Thyroid gland (tissue), 4 donors: ENCODE measurements at places on chromosomes 6 and 20. TPM values are rescaled to one million over a fixed set of nuclear protein-coding genes. Genes with fewer than 3 reads are reported as not detected.
A peak's percentile ranks its signal among the peaks of the same experiment; 100 is the strongest.

HACE1 gene
- total RNA-seq, result 20.4 TPM

CD109 gene
- 2.2 TPM for total RNA-seq

ISM1 gene
- total RNA-seq, result 77.5 TPM

DCDC2 gene
- 12.5 TPM for total RNA-seq

CTCFL gene
- 0.46 TPM for total RNA-seq

FAXC gene
- 1.4 TPM for total RNA-seq

NMBR gene
- total RNA-seq, result not detected

PRRT1 gene
- total RNA-seq, result 0.49 TPM

ORC3 gene
- total RNA-seq, result 23.6 TPM

DNA sequence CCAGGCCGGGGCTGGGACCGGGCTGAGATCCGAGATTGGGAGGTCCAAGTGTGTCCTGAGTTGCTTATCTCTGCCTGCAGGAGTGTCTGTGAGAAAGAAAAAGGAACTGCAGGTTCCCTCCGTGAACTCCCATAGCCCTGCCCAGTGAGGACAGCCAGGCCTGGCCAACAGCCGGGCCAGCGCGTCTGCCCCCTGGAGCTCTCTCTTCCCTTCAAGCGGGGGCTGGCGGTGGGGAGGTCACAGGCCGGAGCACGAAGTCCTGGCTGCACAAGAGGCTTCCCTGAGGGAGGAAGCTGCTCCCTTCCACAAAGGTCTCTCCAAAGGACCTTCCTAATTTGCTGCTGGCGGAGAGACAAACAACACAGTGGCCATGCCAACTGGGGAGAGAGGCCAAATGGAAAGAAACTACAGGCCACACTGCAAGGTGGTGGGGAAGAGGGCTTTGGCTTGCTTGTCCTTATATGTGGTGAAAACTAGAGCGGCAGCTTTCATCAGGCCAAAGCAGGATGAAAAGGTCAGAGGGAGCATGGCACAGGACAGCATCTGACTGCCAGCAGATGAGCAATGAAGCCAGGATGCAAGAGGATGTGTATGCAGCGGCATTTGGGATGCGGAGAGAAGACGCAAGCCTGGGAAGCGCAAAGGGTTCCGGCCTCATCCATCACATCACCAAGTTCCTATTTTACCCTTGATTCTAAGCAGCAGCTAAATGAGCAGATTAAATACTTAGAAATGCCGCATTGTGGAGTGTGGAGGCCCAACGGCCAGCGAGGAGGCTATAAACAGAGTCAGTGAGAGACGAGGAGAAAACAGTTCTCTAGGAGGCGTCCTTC lies 260.0 kb downstream of the ERMARD start:
- DNase-seq, result peak; percentile 32

DNA sequence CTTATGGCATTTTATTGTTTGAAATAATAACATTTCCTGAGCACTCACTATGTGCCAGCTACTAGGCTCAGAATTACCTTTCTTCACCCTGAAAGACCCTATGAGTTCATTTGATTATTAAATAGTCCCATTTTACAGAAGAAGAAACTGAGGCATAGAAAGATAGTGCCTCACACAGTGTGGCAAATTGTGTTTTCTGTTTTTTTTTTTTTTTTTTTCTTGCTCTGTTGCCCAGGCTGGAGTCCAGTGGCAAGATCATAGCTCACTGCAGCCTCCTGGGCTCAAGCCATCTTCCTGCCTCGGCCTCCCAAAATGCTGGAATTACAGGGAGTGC lies 59.7 kb upstream of the PTPN1 start:
- no peak for DNase-seq

DNA sequence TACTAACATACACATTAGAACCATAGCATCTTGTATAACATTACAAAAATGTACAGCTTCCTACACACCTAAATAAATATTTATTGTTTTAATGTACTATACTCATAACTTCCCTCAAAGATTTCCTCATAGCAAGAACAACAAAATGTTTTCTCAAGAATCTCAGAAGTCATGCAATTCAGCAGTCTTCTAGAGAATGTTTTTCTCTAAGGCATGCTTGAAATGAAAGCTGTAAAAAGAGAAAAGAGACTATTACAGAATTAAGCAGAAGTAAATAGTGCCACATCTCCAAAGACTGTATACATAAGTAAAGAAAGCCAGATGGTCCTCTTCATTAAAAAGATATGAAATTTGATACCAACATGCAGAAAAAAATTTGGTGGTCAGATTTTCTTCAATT lies 672.2 kb downstream of the EPM2A start:
- no peak for DNase-seq

DNA sequence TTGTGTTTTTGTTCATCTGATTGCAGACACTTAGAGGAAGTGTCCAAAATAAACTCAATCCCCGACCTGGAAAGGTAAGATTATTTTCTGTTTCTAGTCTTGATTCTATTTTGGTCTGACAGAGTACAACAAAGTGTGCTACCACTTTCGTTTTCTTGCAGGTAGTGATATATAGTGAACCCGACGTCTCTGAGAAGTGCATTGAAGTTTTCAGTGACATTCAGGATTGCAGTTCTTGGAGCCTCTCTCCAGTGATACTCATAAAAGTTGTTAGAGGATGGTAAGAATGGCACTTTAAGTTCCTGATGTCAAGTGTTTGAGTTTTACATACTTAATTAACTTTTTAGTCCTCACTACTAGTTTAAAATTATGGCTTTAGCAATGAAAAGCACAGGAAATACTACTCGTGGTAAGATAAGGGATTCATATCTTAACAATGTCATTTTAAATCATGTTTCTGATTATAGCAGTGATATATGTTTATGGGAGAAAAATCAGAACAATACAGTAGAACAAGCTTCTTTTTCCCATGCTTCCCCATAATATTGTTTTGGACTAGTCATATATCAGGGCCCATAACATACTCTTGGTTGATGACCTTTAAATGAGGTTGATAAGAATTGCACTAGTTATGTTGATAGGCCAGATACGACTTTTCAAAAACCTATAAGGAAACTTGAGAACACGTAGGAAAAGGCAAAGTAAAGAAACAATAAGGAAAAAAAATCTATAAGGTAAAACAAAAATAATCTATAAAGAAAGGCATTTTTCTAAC lies 104.0 kb downstream of the RTN4IP1 start:
- DNase-seq, result no peak

DNA sequence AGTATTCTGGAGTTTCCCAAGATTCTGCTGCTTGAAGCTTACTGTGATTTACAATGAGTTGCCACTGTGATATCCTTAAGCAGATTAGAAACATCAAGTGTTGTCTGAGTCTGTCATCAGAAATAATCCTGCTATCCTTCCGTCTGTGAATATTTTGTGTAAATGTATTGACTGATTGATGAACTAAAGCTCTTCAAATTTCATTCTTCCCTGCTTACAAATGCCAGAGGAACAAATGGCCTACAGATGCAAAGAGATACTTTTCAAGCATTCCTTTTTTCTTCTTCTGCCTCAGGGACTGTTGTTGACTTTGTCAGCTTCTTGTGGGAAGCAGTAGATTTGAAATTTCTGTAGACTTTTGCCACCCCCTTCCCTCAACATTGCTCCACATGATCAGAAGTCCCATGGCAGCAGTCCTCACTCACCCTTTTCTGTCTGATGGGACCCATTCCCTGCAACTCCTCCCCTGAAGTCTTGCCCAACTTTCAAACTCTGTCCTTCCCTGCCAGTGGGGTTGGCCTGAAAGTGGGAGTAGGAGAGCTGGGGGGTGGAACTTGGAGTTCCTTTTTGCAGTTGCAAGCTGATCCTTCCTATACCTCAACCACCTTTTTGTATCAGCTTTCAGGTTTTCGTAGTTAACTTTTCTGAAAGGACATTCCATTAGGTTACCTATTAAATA lies 38.5 kb upstream of the MLIP start:
- no peak for DNase-seq

DNA sequence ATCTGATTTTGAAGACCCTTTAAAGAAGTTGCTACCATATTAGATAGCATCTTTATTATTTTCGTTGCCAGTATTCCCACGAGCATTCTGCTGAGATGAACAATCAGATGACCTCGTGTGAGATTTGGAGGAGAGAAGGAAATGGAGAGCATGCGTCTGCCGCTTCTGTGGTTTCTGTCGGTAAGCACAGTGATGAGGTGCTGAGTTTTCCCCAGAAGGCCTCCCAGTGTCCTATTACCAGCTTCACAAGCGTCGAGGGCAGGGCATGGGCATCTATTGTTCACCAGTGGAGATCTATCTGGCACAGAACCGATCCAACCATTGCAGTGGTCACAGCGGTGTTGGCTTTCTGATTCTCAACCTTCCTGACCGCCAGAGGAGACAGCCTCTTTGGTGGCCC lies 29.4 kb downstream of the TRAF3IP2 start:
- DNase-seq, result no peak

GRCh38 chr20:61118429-61119224 lies 133.4 kb upstream of the CDH4 start:
- DNase-seq, result no peak

- no peak for DNase-seq
Observed at GRCh38 chr6:160117137-160117536, 4.5 kb upstream of the SLC22A1 start.

DNA sequence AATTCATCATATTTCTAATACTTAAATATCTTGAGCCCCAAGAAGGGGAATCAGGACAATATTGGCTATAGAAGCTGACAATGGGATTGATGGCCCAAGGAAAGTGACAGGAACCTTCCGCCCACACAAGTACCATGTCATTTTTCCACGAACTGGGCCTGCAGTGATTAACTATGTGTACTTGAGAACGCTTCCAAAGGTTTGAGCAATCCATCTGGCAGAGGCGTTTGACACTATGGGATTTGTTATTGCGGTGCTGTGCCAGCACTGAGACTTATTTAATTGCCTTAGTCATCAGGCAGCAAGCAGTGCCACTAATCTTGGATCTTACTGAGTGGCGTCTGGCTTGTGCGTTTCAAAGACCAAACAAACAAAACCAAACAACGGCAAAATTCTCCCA lies 135.6 kb upstream of the UST start:
- DNase-seq, result peak; percentile 32

DNA sequence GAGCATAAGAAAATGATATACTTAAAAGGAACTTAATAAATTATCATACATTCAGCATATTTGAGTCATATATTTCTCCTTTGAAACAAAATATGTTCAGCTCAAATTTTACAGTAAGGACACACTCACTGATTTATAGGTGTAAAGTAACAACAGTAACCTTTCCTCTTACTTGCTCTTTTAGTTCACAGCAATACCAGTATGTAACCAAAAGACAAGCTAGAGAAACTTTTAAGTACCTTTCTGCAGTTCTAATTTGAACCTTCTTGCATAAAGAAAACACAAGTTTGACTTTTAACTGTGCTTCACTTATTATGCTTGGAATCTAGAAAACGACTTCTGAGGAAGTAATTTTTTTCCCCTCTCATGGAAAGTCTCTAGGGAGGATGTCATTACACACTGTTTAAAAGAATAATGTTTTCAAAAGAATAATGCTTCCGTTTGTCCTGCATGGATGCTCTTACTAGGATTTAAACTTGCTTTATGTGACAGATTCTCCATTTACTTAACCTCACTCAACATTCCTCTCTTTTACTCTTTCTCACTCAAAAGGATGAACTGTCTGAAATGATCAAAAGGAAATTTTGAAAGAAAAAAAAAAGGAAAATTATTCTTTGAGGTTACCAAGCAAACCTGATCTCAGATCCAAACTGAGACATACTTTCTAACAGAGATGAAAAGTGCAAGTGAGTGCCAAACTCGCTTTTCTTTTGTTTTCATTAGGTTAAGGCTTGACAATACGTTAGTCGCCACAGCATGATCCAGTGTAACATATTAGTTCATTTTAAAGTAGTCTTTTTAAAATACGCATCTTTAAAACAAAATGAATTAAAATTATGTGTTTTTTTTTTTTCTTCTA lies 22.4 kb upstream of the CALHM6 start:
- DNase-seq, result no peak

DNA sequence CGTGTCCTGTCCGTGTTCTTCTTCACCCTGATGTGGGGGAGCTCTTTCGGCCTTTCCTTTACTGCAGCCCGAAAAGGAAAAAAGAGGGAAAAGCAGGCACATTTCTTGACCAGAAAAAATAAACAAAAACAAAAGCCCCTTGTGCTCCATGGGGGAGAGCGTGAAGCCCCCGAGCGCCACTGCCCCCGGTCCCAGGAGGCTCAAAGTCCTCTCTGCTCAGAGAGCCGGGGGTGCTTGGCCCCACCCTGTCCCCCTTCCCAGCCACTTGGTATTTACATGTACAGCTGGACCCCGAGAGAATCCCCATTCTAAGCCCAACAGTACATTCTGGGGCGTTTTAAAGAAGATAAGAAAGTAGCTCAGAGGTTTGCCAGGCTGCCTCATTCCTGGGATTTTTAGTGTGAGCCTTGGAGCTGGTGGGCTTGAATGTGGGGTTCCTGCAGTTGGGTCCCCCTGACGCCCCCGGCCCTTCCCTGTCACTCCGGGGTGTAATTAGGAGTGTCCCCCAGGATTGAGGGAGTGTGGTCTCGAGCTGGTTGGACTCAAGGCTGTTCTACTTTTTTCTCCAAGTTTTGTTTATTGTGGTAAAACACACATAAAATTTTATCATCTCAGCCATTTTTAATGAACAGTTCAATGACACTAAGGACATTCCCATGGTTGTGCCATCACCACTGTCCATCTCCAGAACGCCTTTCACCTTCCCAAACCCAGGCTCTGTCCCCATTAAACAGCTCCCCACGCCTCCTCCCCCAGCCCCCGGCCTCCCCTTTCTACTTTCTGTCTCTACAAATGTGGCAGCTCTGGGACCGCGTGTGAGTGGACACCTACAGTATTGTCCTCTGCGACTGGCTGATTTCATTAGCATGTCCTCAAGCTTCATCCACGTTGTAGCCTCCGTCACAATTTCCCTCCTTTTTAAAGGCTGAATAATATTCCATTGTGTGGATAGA lies 55.7 kb upstream of the BHLHE23 start:
- no peak for DNase-seq

DNA sequence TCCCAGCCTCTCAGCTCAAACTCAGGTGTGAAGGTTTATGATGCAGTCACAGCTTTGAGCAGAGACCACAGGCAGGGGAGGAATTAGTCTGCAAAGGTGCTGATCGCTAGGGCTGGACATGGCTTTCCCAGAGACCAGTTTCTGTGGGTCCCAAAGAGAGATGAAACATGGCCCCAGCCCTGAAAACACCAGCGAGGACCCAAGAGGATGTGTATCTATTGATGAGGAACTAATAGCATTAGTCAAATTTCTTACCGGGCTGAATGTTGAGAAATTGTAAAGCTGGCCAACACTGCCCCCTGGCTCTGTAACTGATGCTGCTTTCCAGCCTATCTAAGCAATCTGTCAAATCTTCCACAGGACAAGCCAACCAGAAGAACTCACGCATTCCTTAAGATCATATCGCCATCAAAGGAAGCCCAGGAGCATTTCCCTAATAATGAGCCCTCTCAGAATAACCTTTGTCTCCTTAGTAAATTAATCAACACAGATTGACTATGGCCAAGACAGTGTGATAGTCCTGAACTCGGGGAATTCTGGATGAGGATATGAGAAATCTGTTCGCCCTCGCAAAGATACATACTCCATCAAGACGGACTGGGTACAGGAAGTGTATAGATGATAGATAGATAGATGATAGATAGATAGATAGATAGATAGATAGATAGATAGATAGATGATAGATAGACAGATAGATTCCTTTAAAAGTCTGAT lies 7.8 kb upstream of the ACSS1 start:
- DNase-seq, result peak; percentile 75

- DNase-seq, result no peak
Observed at GRCh38 chr20:61295682-61296628, 43.9 kb downstream of the CDH4 start.

- DNase-seq, result no peak
Observed at GRCh38 chr20:20802328-20802727, 89.9 kb upstream of the RALGAPA2 start.

- no peak for DNase-seq
Observed at GRCh38 chr6:12602951-12603672, 113.5 kb upstream of the PHACTR1 start.
